ENCODE measurements at places on chromosomes 13 and 19.

DNA sequence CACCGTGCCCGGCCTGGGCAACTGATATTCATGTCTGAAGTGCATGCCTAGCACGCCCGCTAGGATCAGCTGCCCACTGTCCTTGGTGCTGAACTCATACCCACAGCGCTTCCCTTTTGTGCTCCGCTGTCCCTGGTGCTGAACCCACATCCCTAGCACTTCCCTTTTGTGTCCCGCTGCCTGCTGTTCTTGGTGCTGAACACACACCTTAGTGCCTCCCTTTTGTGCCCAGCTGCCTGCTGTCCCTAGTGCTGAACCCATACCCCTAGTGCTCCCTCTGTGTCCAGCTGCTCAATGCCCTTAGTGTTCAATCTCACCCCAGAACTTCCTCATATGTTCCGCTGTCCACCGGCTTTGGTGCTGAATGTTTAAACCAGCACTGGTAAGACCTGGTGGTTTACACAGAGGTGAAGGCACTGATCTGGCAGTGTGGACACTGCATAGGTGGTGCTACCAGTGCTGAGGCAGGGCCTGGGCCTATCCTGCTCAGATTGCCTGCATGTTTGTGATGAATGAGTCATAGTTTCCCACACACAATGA is 26.3 kb upstream of the SIGLEC11 start:
- peak; percentile 93 for DNase-seq

GRCh38 chr13:112725346-112726015 is 35.6 kb downstream of the ATP11A start:
- no peak for DNase-seq

DNA sequence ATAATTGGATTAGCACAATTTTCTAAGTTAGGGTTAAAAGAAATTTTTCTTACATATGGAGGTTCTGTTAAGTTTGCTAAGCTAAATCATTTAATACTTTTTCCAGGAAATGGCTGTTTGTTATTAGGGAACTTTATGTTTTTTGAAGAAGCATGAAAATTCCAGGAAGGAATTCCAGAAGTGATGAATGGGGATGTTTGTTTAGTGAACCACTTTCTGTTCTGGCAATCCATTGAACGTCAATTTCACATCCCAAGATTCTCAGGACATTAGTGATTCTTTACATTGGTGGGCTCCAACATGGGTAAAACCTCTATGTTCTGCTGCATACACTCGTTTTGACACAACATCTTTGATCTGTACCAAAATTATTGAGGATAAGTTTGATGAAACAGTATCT is 534.4 kb downstream of the IRS2 start:
- no peak for DNase-seq

DNA sequence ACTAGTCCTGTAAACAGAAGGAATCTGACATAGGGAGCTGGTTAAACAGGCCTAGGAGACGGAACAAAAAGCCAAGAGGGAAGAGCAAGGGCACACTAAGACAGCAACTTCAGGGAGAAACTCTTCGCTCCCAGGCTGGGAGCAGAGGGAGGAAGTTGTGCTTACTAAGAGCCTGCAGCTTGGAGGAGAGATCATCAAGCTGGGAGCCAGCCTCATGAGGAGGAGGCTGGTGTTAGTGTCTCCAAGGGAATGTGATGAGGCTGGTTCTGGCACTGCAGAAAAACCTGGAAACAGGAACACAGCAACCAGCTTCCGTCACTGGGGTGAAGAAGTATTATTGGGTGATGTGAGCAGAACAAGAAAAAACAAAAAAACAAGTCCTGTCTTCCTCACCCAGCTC is 1027.3 kb downstream of the UQCRFS1 start:
- no peak for DNase-seq
